Neural crest cell (in vitro differentiated cells): ENCODE measurements at places on chromosomes 11 and 22.
A peak's percentile ranks its signal among the peaks of the same experiment; 100 is the strongest.

- no peak for DNase-seq
Measured at GRCh38 chr11:43508511-43508918, 149.8 kb downstream of the TTC17 start.

DNA sequence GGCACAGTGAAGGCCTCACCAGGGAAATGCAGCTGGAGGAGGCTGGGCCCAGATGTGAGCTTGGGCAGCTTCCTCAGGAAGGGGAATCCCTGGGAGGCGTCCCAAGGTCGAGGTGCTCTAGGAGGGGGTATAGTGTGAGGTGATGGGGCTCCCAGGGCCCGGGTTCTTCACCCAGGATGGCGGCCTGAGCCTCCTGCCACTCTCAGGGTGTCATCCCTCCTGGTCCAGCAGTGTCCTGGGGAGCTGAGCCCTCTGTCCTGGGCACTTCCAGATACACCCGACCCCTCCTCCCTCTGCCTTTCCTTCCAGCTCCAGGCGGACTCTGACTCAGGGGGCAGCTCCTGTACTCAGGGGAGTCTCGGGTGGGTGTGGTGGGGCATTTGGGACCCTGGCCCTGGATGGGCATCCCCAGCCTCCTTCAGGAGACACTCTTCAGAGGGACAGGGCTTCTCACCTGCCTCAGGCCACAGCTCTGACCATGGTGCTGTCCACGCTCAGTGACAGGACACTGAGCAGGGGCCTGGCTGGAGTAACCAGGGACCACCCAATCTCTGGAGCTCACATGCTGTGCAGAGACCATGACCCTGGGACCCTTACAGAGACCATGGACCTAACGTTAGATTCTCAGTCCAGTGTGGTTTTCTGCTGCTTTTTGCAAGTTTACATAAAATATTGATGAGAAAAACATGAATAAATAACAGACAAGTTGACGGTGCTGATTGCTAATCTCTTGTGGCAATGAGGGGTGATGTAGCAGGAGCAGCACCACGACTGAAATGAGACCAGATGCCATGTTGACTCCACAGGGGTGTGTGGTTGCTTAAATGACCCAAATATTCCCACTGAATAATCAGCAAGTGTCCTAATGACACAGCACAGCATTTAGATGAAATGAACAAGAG lies 101.9 kb downstream of the GGTLC2 start:
- DNase-seq = no peak

GRCh38 chr11:48003926-48004325 lies 23.6 kb downstream of the PTPRJ start:
- DNase-seq = no peak

DNA sequence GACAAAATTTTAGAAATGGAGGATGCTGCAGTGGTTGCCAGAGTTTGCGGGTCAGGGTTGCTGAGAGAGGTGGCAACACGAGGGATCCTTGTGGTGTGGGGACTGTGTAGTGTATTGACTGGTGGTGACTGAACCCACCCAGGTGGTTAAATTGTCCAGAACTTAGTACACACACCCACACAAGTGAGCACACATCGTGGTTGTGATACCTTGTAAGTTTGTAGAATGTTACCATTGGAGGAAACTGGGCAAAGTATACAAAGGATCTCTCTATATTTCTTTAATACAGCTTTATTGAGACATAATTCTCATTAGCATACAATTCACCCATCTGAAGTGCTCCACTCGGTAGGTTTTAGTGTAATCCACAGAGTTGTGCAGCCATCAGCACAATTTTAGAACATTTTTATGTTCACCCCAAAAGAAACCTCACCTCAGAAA lies 56.1 kb downstream of the MED15 start:
- no peak for DNase-seq

DNA sequence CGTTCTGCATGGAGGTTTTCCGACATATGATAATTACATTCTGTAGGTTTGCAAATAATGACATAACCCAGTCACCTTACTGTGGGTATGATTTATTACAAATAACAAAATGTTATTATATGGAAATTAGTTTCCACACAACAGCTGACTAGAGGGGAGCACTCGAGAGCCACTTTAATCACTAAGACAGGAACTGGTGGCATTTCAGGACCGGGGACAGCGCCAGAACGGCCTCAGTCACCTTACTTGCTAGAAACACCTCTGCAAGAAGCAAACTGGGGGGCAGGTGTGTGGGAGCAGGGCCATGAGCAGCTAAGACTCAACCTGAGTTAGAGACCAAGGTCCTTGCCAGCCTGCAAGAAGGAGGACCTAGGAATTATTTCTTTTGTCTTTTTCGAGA lies 199.9 kb downstream of the DSCAML1 start:
- peak; percentile 62 for DNase-seq

GRCh38 chr11:103499710-103500340 lies 390.6 kb downstream of the DYNC2H1 start:
- no peak for DNase-seq

GRCh38 chr22:50201191-50202129 lies 649 bp downstream of the SELENOO start:
- no peak for DNase-seq

DNA sequence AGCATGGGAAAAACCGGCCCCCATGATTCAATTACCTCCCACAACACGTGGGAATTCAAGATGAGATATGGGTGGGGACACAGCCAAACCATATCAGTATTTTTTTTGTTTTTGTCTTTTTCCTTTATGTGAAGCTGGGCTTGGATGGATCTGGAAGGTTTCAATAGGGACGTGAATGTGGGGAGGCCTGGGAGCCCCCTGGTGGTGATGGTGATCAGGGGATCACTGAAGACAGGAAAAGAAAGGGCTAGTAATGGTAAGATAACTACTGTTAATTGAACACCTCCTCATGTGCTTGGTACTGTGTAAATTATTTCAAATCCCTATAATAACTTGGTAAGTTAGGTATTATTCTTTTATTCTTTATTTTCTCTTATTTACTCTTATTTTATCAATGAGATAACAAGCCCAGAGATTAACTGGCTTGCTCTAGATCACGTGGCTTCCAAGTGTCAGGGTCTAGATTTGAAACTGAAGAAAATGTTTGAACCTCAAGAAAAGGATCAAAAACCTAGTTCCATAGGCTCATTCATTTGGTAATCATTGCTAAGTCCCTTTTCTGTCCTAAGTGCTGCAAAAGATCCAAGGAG lies 364.2 kb downstream of the TENM4 start:
- DNase-seq = peak; percentile 48

- DNase-seq = no peak
Measured at GRCh38 chr11:36119300-36119699, 169.9 kb downstream of the COMMD9 start.

GRCh38 chr22:18001040-18001893 lies 23.1 kb downstream of the MICAL3 start:
- DNase-seq = peak; percentile 76

- no peak for DNase-seq
Measured at GRCh38 chr11:32615422-32615821, 31.8 kb downstream of the EIF3M start.

DNA sequence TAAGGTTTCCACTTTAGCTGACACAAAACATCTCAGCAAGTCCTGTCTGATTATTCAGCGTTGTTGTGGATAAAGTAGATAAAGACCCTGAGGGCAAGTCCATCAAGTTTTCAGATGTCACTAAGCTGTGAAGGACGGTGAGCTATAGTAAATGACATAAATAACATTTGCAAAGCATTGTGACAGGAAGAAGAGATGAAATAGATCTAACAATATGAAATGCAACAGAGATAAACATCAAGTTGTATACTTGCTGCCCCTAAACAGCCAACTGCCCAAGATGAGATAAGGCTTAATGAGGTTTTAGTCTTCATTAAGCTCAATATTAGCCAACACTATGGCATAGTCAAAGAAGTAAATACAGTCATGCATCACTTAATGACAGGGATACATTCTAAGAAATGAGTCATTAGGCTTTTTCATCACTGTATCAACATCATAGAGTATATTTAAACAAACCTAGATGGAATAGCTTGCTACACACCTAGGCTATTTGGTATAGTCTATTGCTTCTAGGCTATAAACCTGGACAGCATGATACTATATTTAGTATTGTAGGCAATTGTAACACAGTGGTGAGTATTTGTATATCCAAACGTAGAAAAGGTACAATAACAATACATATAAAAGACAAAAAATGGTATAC lies 625.1 kb upstream of the ANO5 start:
- no peak for DNase-seq

GRCh38 chr11:65398362-65398910 lies 12.0 kb downstream of the FRMD8 start:
- no peak for DNase-seq

- no peak for DNase-seq
Measured at GRCh38 chr11:9643751-9644150, 20.1 kb upstream of the SWAP70 start.

DNA sequence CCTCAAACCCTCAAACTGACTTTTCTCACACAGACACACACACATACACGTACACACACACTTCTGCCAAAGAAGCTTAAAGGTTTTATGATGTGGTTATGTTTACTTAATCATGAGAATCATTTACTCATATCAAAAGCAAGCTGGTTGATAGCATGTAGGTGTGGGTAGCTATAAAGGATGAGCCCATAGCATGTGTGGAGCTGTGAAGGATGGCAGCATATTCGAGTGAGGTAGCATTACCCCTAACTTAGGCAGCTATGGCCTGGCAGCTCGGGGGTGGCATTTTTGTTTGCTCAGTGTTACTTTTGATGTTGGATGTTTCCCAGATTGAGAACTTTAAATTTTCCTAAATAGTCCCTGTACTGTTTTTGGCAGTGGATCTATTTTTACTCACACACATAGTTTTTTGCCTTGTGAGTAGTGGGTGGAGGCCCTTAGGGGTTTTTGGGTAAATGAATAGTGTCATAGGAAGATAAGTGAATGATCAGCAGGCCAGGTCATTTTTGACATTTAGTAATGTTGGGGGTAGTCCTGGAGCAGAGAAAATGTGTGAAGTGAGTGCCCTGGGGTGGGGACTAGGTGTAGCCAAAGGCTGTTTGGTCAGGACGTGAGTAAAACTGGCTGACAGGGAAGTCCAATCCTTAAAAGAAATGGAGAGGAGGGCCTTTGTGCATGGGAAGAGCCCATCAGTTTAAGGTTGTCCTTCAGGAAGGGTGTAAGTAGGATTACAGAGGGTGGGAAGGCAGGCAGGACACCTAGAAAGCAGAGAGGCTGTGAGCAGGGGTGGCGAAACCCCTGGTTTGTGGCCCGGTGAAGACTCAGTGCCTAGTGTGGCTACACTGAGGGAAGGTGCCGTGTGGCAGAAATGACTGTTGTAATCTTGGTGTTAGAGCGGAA lies 7.1 kb downstream of the YWHAH start:
- no peak for DNase-seq

GRCh38 chr11:93740031-93740729 lies 1.1 kb downstream of the TAF1D start:
- DNase-seq = no peak

DNA sequence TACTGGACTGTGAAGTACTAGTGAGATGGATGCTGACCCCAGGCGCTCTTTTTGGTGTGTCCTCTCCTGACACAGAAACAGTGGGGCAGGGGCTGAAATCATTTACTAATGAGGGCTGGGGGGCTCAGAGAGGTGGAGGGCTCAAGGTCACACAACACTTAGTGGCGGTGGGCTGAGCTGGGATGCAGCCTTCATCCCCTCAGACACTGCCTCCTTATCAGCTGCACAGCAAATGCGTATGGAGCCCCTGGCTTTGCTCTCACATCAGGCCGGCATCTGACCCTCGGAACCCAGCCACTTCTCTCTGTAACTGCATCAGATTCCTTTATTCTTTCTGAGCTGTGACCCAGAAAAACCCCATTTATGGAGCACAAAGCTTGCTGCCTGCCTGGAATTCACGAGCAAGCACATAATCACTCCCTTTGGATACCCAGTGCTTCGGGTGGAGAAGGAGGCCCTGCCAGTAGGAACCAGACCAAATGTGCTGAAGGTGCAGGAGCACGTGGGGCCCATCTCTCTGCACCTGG lies 736.6 kb downstream of the TBC1D22A start:
- DNase-seq = no peak

GRCh38 chr22:35135165-35135564 lies 69.2 kb downstream of the ISX start:
- no peak for DNase-seq

DNA sequence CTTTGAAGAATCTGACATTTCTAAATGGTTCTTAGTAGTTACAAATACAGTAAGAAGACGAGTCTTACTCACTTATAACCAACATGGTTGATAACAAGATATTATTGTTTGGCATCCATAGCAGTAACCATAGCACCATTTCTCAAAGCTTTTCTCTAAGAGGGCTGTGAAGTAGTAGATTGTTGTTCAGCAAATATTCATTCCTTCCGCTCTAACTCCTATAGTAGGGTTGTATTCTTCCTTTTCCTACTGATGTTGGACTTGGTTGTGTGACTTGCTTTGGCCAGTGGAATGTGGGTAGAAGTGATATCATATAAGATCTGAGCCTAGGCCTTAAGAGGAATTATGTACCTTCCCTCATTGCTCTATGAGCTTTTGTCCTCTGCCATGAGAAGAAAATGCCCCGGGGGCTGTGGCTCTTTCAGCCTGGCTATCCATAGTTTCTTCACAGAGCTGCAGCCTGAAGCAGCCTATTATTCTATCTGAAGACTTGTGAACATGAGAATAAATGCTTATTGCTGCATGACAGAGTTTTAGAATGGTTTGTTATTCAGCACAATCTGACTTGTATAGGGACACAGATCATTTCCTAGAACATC lies 28.9 kb upstream of the ZBED5 start:
- DNase-seq = peak; percentile 17

DNA sequence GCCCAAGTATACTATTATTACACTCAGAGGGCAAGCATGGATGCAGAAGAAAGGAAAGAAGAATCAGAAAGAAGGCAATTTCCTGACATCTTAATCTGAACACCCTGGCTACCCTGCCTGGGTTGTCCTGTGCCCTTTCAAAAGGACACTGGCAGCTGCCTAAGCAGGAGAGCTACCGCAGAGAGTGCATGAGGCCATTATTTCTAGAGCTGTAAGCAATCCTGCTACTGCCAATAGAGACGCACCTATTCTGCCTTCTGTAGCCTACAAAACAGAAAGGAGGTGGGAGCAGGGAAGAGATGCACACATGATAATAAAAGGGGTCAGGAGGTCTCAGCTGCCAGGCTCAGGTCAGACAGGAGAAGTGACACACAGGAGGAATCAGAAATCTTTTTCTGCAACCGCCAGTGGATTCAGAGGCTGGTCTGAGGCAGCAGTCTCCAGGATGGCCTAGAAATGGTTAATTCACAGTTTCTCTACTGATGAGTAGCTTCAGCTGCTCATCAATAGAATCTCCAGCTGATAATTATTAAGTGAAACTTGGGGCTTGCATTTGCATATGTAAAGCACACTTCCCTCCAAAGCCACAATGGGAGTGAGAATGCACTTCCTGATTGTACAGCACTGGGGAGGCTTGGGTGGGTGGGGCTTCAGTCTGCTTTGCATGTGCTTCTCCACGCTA lies 253.9 kb downstream of the LARGE1 start:
- DNase-seq = no peak

DNA sequence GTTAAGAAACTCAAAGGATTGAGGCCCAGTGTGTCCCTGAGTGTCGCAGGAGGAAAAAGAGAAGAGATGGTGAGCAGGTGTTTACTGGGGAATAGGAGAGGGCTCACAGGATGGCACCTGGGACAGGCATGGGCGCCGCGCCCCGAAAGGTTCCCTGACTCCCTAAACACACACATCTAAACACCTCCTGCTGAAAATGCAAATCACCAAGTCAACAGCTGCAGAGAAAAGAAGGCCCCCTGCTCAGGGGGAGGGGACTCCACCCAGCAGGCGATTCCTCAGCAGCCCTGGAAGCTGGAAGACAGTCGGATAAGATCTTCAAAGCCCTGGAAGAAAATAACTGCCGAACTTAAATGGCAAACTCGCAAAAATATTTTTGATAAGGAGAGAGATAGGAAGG lies 377.2 kb downstream of the BRD1 start:
- no peak for DNase-seq

GRCh38 chr11:133953999-133954398 lies 2.8 kb downstream of the IGSF9B start:
- no peak for DNase-seq
